Adrenal gland (tissue), 19 donors: ENCODE measurements at places on chromosomes 2 and 18. TPM values are rescaled to one million over a fixed set of nuclear protein-coding genes. Genes with fewer than 3 reads are reported as not detected.

DNA sequence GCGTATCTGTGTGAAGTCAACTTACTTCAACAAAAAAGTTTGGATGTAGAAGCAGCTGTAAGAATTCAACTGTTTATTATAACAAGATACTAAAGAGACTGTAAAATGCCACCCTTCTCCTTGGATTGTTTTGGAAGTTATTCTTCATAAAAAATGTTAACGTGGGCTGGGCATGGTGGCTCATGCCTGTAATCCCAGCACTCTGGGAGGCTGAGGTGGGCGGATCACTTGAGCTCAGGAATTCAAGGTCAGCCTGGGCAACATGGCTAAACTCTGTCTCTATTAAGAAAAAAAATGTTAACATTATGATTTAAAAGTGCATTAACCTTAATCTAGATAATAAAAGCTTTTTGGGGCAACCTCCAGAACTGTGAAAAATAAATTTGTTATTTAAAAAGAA is 7.7 kb downstream of the CIAO1 start:
- H3K4me3 ChIP-seq, result no peak overlapping the region
- H3K27ac ChIP-seq, result no peak overlapping the region
- H3K4me1 ChIP-seq, result peaks cover 13% of the 10 kb centered on the region
- no peaks in the 10 kb centered on the region for H3K36me3 ChIP-seq

- H3K4me3 ChIP-seq, result no peak overlapping the region
- H3K27ac ChIP-seq, result no peak overlapping the region
- H3K27me3 ChIP-seq, result no peaks in the 10 kb centered on the region
- no peaks in the 10 kb centered on the region for H3K4me1 ChIP-seq
- no peaks in the 10 kb centered on the region for H3K36me3 ChIP-seq
Observed at GRCh38 chr2:174003720-174004695, 38.8 kb upstream of the SP3 start.

DNA sequence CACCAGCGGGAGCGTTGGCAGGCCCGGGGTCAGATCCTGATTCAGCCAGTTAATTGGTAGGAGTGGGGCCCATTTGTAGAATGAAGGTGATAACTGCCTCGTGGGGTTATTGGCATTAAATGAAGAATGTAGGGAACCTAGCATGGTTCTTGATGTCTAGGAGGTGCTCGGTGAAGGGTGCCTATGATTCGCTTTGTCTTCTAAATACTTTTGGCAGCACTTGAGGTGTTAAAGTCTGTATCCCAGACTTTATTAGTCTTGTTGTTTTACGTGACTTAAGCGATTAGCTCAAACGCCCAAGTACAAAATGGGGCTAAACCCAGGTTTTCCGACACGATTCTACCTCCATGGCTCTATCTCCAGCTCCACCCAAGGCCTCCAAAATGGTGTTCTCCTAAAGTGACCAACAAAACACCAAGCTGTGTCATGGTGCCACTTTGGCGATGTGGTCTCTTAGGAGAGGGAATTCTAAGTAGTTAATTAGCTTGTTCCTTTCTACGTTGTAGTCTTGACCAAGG is 980 bp upstream of the PPP4R1 start:
- peak overlapping the region; percentile 85 for H3K27ac ChIP-seq
- peaks cover 11% of the 10 kb centered on the region for H3K4me1 ChIP-seq
- H3K4me3 ChIP-seq, result peak overlapping the region; percentile 95
- H3K27me3 ChIP-seq, result no peaks in the 10 kb centered on the region
- no peak for DNase-seq
- H3K36me3 ChIP-seq, result no peaks in the 10 kb centered on the region

GRCh38 chr2:228987441-228988155 is 283.5 kb downstream of the PID1 start:
- H3K36me3 ChIP-seq, result no peaks in the 10 kb centered on the region
- no peaks in the 10 kb centered on the region for H3K4me1 ChIP-seq
- no peak overlapping the region for H3K4me3 ChIP-seq
- no peak for DNase-seq
- no peaks in the 10 kb centered on the region for H3K27me3 ChIP-seq

The ZC3H8 gene
- total RNA-seq, result 16.5 TPM

The CPO gene
- total RNA-seq, result 0.74 TPM

The LAMA3 gene
- 3.3 TPM for total RNA-seq

- no peak overlapping the region for H3K4me3 ChIP-seq
- DNase-seq, result peak; percentile 29
- H3K36me3 ChIP-seq, result no peaks in the 10 kb centered on the region
- no peak overlapping the region for H3K27ac ChIP-seq
- H3K4me1 ChIP-seq, result peaks cover 4% of the 10 kb centered on the region
Observed at GRCh38 chr2:197011801-197012641, 85.5 kb upstream of the PGAP1 start.

- H3K27ac ChIP-seq, result no peak overlapping the region
- H3K4me3 ChIP-seq, result no peak overlapping the region
- no peaks in the 10 kb centered on the region for H3K36me3 ChIP-seq
- H3K4me1 ChIP-seq, result no peaks in the 10 kb centered on the region
Observed at GRCh38 chr18:25518716-25519053, 166.7 kb upstream of the ZNF521 start.

DNA sequence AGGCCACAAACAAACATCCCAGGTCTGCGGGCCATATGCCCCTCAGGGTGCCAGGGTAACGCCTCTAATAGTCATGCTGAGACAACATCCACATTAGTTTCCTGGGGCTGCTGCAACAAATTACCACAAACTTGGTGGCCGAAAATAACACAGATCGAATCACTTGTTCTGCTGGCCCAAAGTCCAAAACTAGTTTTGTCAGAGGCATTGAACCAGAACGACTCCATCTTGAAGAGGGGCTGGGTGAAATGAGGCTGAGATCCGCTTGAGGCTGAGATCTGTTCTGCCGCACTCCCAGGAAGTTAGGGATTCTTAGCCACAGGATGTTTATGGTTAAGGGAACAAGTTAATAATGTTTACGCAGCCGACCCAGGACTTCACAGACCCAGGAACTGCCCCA is 66.7 kb downstream of the COPS8 start:
- no peak for DNase-seq
- H3K4me1 ChIP-seq, result no peaks in the 10 kb centered on the region
- no peak overlapping the region for H3K4me3 ChIP-seq
- no peaks in the 10 kb centered on the region for H3K27me3 ChIP-seq

GRCh38 chr2:196238836-196239380 is 67.5 kb upstream of the STK17B start:
- H3K4me3 ChIP-seq, result no peak overlapping the region
- peaks cover 14% of the 10 kb centered on the region for H3K4me1 ChIP-seq
- H3K36me3 ChIP-seq, result no peaks in the 10 kb centered on the region
- DNase-seq, result no peak
- no peaks in the 10 kb centered on the region for H3K27me3 ChIP-seq

GRCh38 chr2:241852116-241852980 is 6.3 kb downstream of the PDCD1 start:
- H3K36me3 ChIP-seq, result no peaks in the 10 kb centered on the region
- no peaks in the 10 kb centered on the region for H3K4me1 ChIP-seq
- no peak overlapping the region for H3K4me3 ChIP-seq
- no peak for DNase-seq

- H3K4me1 ChIP-seq, result no peaks in the 10 kb centered on the region
- no peaks in the 10 kb centered on the region for H3K36me3 ChIP-seq
- no peak overlapping the region for H3K4me3 ChIP-seq
- DNase-seq, result no peak
- no peaks in the 10 kb centered on the region for H3K27me3 ChIP-seq
Observed at GRCh38 chr2:10977621-10978020, 65.9 kb downstream of the KCNF1 start.

GRCh38 chr2:41782306-41783158 is 265.3 kb upstream of the PKDCC start:
- no peaks in the 10 kb centered on the region for H3K27me3 ChIP-seq
- peak; percentile 13 for DNase-seq
- H3K36me3 ChIP-seq, result no peaks in the 10 kb centered on the region
- H3K27ac ChIP-seq, result no peak overlapping the region
- H3K4me1 ChIP-seq, result no peaks in the 10 kb centered on the region

DNA sequence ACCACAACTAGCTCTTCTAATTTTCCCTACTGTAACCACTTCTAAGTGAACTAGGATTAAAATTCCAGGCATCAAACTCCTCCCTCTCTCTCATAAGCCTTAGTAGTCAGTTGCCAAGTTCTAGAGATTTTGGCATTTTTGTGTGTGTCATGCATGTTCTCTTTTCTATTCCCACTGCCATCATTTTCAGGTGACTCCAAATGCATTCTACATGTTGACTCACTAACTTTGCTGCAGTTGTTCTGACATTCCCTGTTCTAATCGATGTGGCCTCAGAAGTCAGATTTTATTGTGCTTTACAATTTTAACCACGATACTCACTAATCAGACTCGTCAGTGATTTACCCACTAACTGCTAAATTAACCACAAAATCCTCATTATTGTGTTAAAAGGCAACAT is 13.3 kb downstream of the DSC1 start:
- H3K27ac ChIP-seq, result no peak overlapping the region
- H3K4me1 ChIP-seq, result no peaks in the 10 kb centered on the region
- no peak overlapping the region for H3K4me3 ChIP-seq
- DNase-seq, result no peak
- no peaks in the 10 kb centered on the region for H3K27me3 ChIP-seq

DNA sequence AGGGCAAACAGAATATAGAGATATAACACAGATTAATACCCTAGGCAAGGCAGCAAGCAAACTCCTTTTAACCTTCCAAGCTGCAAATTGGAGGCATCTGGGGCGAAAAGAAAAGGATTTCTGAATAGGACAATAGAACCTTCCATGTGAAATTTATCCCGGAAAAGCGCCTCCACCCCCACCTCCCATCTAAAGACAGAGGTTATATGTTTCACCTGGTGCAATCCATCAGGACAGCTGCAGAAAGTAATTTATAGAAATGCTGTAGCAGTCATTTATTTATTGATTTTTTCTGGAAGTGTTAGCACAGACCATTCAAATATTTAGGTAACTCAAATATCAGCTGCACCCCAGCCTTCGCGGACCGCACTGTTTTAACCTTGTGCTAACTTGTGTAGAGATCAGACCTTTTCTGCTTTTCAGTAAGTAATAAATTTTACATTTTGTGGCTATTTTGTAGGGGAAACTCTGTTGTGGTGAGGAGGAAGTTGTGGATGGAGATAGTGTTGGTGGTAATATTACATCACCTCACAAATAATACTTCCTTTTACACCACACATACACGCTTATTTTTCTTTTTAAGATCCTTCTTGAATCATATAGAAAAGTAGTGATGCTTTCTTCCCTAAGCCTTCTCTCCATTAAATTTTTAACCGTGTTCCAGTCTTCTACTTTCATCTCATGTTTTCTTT is 919.3 kb upstream of the CDH2 start:
- no peak overlapping the region for H3K27ac ChIP-seq
- H3K27me3 ChIP-seq, result no peaks in the 10 kb centered on the region
- H3K36me3 ChIP-seq, result no peaks in the 10 kb centered on the region
- no peak for DNase-seq
- no peaks in the 10 kb centered on the region for H3K4me1 ChIP-seq

- no peaks in the 10 kb centered on the region for H3K36me3 ChIP-seq
- DNase-seq, result no peak
- H3K4me1 ChIP-seq, result no peaks in the 10 kb centered on the region
- no peaks in the 10 kb centered on the region for H3K27me3 ChIP-seq
Observed at GRCh38 chr2:222722327-222722946, 51.0 kb downstream of the MOGAT1 start.

- no peak overlapping the region for H3K27ac ChIP-seq
- H3K4me1 ChIP-seq, result no peaks in the 10 kb centered on the region
- H3K36me3 ChIP-seq, result no peaks in the 10 kb centered on the region
- H3K4me3 ChIP-seq, result no peak overlapping the region
- no peaks in the 10 kb centered on the region for H3K27me3 ChIP-seq
Observed at GRCh38 chr2:143084462-143084861, 44.8 kb upstream of the ARHGAP15 start.

GRCh38 chr18:62490967-62491695 is 31.7 kb upstream of the ZCCHC2 start:
- no peak for DNase-seq
- H3K4me1 ChIP-seq, result no peaks in the 10 kb centered on the region
- H3K36me3 ChIP-seq, result no peaks in the 10 kb centered on the region
- no peaks in the 10 kb centered on the region for H3K27me3 ChIP-seq
- H3K4me3 ChIP-seq, result no peak overlapping the region
- no peak overlapping the region for H3K27ac ChIP-seq

DNA sequence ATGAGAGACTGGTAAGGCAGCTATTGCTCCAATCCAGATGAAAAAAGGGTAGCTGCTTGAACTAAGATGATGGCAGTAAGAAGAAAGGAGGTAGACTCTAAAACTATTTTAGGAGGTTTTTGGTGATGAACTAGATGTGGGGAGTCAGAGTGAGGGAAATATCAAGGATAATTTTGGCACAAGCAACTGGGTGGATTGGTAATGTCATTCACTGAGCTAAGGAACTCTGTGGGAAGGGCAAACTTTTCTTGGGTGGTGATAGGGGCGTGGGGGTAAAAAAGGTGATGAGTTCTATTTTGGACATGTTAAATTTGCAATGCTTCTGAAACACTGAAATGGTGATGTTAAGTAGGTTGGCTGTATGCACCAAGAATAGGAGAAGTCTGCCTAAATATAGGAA is 19.3 kb downstream of the PAIP2B start:
- no peak overlapping the region for H3K27ac ChIP-seq
- H3K36me3 ChIP-seq, result no peaks in the 10 kb centered on the region
- H3K27me3 ChIP-seq, result no peaks in the 10 kb centered on the region
- DNase-seq, result no peak
- H3K4me1 ChIP-seq, result no peaks in the 10 kb centered on the region

GRCh38 chr2:106205488-106205887 is 11.4 kb upstream of the UXS1 start:
- no peak overlapping the region for H3K27ac ChIP-seq
- no peaks in the 10 kb centered on the region for H3K4me1 ChIP-seq
- DNase-seq, result no peak
- H3K36me3 ChIP-seq, result no peaks in the 10 kb centered on the region

DNA sequence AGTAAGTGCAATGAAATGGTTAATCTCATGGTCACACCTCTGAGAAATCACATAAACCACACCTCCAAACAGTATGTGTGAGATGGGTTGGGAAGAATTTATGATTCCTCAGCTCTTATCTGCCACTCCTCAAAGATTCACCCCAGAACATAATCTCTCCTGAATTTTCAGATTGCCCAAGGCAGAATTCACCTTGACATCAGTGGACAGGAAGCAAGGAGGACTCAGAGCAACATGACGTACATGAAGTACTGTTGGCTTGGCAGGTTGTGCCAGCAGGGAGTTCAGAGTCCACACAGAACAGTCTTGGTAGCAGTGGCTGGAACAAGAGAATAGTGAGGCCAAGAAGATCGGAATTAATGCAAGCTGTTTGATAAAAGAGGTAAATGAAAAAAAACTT is 31.7 kb upstream of the CYBRD1 start:
- no peaks in the 10 kb centered on the region for H3K36me3 ChIP-seq
- no peak for DNase-seq
- H3K4me1 ChIP-seq, result peaks cover 4% of the 10 kb centered on the region

DNA sequence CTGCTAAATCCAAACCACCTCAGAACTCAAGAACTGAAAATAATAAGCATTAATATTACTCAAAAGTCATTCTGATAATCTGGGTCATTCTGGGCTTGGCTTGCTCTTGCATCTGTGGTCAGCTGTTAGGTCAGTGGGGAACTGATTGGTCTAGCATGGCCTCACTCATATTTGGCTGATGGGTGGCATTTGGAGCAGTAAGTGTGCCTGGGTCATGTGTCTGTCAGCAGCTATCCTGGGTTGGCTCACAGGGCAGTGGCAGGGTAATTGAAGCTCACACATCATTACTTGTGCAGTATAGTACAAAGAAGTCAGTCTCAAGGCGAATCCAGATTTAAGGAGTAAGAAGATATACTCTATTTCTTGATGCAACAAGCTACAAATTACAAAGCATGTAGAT is 9.6 kb downstream of the RPL37A start:
- no peaks in the 10 kb centered on the region for H3K4me1 ChIP-seq
- no peak overlapping the region for H3K27ac ChIP-seq
